ENCODE measurements at places on chromosomes 11 and 22. TPM values are rescaled to one million over a fixed set of nuclear protein-coding genes. Genes with fewer than 3 reads are reported as not detected.

The DNAJB7 gene
- total RNA-seq = not detected

The KRTAP5-11 gene
- not detected for total RNA-seq

The MUC6 gene
- total RNA-seq = not detected

The MYEOV gene
- 113 TPM for total RNA-seq

The ROBO4 gene
- total RNA-seq = not detected

The PSMC3 gene
- total RNA-seq = 188 TPM

The WBP2NL gene
- not detected for total RNA-seq

The GPHA2 gene
- total RNA-seq = not detected

The HTR3A gene
- total RNA-seq = not detected

The RPLP2 gene
- 2,308 TPM for total RNA-seq

The HDHD5 gene
- total RNA-seq = 42.0 TPM

The C11orf52 gene
- not detected for total RNA-seq

The ELFN2 gene
- total RNA-seq = 5.8 TPM

The FJX1 gene
- 40.3 TPM for total RNA-seq

The LRP4 gene
- 8.3 TPM for total RNA-seq

The SLC25A22 gene
- 35.0 TPM for total RNA-seq

The PHLDA2 gene
- 156 TPM for total RNA-seq

The MFNG gene
- 3.0 TPM for total RNA-seq

The INS gene
- not detected for total RNA-seq

The ATP5MG gene
- total RNA-seq = 181 TPM

The RGL4 gene
- total RNA-seq = not detected
